ENCODE measurements at places on chromosomes 1 and 21.

DNA sequence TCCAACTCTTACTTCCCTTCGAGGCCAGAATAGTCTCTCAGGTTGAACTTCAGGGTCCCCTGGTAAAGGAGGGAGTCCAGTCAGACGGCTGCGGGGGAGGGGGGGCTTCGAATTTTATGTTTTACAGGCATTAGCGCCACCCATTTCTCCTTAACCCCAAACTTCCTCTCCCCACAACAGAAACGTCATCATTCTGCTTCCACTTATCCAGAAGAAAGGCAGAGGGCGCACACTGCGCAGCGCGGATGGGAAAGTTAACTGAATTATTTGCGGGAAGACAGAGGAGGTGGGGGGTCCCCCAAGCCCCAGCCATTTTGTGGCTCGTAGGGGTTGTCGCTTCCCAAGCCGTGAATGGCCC lies 529 bp upstream of the PRMT2 start:
- DNase-seq: peak; percentile 81

GRCh38 chr1:109361069-109361468 lies 36.6 kb downstream of the SORT1 start:
- no peak for DNase-seq

GRCh38 chr21:41668051-41668541 lies 98.8 kb downstream of the RIPK4 start:
- no peak for DNase-seq

- no peak for DNase-seq
Observed at GRCh38 chr1:48242141-48242736, 19.7 kb downstream of the SLC5A9 start.

- DNase-seq: no peak
Observed at GRCh38 chr1:229035748-229036082, 235.2 kb upstream of the RAB4A start.

All from ovary (tissue), 10 donors.